Cerebellum (tissue), 4 donors: ENCODE measurements at places on chromosomes 1 and 21. TPM values are rescaled to one million over a fixed set of nuclear protein-coding genes. Genes with fewer than 3 reads are reported as not detected.
A peak's percentile ranks its signal among the peaks of the same experiment; 100 is the strongest.

- DNase-seq, result no peak
These were observed 34.8 kb upstream of the EPS15 start for GRCh38 chr1:51553911-51554310.

DNA sequence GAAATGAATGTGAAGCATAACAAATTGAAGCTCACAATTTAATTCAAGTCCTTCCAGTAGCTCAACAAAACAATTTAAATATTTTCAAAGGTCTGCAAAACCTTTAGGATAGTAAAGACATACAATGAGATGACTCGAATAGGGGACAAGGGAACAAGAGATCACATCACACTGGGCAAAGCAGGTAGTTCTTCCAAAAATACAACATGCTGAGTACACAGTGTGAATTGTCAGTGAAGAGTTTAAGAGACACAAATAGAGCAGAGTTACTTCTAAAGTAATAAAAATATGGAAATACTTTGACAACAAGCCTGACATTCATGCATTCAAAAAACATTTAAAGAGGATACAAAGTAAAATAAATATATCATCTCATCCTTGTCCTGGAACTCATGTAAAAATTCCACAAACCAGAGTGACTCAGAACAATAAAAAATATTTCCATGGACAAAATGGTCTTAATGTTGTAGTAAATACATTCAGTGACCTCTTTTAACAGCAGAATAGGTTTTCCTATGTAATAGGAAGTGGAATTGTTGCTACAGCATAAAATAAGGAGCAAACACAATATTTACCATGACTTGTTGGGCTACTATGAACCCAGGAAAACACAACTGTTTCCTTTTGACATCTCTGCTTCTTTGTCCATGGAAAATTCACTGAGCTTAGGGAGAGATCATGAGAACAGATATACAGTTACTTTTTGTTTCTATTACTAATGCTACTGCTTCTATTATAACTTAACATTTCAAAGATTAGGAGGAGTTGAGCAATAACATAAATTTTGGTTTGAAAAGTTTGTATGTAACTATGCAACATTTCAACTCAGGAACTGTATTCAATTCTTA, 83.7 kb upstream of the BCL10 start:
- no peak for DNase-seq

The COL18A1 gene
- 25.2 TPM for total RNA-seq

The SYT11 gene
- total RNA-seq, result 143 TPM

DNA sequence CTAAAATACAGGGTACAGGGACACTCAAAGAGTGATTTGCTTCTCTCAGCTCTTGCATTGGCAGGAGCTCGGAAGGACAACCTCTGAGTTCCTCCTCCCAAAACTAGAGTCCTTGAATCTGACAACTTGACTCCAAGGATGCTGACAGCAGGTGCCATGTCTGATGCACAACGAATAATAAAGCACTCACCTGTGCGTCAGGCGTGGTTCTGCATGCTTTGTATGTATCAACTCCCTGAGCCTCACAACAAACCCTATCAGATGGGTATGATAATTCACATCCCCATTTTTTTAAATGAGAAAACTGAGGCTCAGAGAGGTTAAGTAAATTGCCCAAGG, 1.4 kb downstream of the LAPTM5 start:
- no peak for DNase-seq

DNA sequence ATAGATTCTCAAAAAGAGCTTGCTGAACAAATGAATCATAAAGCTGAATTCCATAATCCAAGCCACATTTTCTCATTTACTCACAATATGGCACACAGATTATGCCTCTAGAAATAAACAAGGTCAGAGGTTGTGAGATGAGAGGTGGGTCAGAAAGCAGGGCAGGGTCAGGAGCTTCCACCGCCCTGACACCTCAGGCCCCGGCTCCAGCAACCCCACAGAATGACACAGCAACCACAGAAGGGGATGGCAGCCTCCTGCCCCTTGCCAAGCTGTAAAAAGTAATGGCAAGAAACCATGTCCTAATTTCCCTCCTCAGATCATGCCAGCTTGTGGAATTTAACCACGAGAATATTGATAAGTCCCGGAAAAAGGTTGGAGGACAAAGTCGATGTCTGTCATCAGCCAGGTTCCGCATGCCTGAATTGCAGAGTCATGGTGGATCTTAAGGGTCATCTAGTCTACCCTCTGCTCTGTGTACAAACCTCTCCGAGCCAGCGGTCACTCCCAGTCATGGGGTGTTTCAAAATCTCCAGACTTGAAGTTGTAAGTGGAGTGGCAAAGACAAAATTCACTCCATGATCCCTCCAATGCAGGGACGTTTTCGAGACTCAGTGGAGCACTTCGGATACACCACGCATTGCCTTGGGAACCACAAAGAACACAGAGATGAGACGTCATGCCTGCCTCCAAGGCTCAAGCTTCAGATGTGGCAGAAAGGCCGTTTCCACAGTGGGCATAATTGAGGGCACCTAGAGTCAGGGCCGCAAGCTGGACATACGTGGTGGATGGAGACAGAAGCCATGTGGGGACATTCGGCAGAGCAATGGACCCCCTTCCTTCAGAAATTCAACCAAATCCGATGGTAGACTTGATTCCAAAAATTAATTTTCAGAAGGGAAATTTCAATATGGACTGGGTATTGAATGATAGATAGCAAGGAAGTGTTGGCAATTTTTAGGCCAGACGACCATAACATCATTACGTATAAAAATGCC, 254.0 kb downstream of the TOMM20 start:
- no peak for DNase-seq

GRCh38 chr21:40640266-40640789, 206.6 kb downstream of the DSCAM start:
- DNase-seq, result no peak

The UBL4B gene
- total RNA-seq, result not detected

- DNase-seq, result no peak
These were observed 33.9 kb downstream of the TMEM63A start for GRCh38 chr1:225848030-225848955.

DNA sequence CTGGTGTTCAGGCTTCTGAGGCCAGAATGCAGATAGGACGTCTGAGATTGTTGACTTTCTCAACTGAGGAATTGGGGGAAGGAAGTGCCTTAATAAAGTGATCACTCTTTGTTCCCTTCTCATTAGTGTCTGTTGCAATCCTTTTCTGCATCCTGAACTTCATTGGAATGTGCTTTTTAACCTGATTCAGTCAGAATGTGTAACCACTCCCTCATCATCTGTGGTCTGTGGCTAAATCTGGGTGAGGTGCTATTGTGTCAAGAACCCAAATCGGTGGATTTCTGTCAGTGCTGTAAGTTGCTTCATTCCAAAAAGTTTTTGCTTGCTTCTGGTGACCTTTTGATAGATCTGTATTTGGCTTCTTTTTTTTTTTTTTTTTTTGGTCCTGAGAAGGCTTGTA, 38.2 kb downstream of the ARID1A start:
- no peak for DNase-seq

GRCh38 chr1:167504467-167504827, 13.9 kb downstream of the CD247 start:
- no peak for DNase-seq

- DNase-seq, result no peak
These were observed 27.8 kb upstream of the CACYBP start for GRCh38 chr1:174971902-174972301.

DNA sequence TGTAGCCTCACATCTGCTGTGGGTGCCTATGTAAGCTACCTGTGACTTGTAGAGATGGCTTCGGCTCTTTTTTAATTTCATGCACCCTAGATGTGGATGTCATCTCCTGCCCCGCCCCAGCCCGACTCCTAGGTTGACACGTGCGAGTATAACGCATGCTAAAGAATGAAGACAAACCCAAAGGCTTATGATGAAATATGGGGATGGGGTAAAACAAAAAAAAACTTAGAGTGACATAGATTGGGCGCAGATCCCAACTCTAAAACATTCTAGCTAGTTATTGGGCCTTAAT, 613 bp upstream of the ERO1B start:
- DNase-seq, result no peak

The GSTM1 gene
- 5.1 TPM for total RNA-seq

GRCh38 chr1:202264726-202265125, 71.1 kb downstream of the LGR6 start:
- DNase-seq, result no peak

- no peak for DNase-seq
These were observed 123.3 kb downstream of the HMCN1 start for GRCh38 chr1:185857442-185857841.

DNA sequence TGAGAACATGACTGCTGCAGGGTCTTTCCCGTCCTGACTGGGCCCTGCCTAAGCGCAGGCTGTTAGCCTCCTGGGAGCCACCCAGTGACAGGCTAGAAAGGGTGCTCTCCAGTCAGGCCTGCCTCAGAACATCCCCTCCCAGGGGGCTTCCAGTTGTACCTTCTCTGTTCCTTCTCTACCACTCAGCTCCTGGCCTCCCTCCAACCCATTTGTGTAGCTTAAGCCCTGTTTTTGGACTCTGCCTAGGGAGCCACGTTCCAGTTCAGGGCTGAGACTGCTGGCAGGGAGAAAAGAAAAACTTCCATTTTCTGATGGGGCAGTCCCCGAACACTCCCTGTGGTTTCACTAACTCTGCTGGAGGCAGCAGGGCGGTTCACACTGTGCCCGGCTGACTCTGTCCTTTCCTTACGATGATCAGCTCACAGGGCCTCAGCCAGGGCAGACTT, 15.3 kb upstream of the POU3F1 start:
- DNase-seq, result no peak

DNA sequence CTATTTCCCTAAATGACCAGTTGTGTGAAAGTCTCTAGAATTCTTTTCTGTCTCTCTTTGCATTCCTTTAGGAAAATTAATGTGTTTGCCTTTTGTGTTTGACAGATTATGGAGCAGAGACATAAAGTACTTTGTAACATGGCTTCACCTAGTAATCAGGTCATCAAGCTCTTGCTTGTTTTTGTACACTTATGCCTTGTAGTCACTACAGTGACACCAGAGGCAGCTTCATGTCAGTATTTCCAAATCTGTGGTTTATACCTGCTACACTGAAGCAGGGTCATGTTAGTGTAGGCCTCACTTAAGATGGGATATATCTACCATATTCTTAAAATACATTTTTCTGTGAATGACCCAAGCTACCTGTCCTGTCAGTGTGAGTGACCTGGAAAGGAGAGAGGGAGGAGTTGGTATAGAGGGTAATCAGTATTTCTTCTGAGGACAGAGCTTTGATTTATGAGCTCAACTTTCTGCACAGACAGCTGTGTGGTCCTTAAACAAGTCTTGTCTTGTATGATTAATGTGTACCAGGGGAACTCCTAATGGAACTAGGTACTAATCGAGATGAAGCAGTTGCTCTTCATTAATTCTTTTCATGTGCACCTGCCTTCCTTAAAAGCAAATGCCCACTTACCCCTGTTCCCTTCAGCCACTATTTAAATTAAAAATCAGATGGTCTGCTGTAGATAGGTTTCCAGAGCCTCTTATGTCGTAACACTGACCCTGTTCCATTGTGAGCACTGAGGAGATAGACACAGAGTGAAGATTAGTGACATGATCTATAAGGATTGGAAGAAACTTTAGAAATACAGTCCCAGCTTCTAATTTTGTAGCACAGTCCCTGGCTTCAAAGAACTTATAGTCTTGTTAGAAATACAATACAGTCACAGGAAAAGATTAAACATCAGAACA, 45.7 kb downstream of the MACO1 start:
- no peak for DNase-seq

GRCh38 chr1:26900815-26901511, 696 bp upstream of the GPATCH3 start:
- no peak for DNase-seq

DNA sequence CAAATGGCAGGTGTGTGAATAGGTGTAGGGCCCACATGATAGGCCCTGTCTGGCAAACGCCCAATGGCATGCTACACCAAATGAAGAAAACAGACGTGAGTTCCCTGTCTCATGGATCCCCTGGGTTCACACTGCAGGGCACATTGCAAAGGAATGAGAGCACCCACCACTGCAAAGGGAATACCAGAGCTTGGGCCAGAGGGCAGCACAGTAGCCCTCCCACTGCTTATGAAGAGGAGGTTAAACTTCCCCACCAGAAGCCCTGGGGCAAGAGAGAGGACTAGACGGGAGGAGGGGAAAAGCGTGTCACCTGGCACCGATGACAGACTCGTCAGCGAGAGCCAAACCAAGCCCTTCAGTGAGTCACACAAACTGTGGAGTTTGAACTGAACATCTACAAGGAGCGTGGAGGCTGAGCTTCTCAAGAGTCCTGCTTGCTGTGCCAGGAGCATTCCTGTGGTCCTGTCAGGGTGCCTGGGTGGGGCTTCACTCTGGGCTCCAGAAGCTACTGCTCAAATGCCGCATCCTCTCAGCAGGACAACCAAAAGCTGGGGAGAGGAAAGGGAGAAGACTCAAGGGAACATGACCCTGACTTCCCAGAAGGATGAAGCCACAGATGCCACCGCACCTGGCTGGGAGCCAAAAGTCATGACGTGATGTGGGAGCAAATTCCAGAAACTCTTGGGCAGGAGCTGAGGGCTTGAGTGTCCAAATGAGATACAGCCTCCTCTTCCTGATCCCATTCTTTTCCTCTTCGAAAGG, 61.1 kb downstream of the TOMM20 start:
- DNase-seq, result no peak

The CCDC30 gene
- 22.2 TPM for total RNA-seq

GRCh38 chr1:159141584-159142390, 29.6 kb upstream of the CADM3 start:
- DNase-seq, result peak; percentile 93

GRCh38 chr21:34567604-34568155, 47.2 kb downstream of the RCAN1 start:
- no peak for DNase-seq

The KRTAP19-3 gene
- total RNA-seq, result not detected

DNA sequence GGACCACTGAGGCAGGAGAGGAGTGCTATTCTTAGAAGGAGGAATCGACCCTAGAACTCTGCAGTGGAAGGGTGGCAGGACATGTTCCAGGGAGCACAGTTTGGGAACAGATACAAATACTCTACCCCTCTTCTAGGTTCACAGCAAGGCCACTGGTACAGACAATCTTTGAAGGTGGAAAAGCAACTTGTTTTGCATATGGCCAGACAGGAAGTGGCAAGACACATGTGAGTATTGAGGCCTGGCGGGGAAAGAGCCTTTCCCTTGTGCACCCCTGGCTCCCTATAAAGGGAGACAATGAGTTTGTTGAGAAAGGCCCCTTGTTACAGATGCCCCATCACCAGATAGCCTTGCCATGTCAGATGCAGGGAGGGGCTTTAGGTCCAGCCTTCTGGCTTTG, 17.8 kb downstream of the KIF2C start:
- DNase-seq, result no peak

- DNase-seq, result peak; percentile 42
These were observed 68.3 kb downstream of the MPZL1 start for GRCh38 chr1:167790117-167790516.

GRCh38 chr1:28037946-28038345, 50.5 kb downstream of the EYA3 start:
- DNase-seq, result no peak
